ENCODE measurements at places on chromosomes 1 and 21.

DNA sequence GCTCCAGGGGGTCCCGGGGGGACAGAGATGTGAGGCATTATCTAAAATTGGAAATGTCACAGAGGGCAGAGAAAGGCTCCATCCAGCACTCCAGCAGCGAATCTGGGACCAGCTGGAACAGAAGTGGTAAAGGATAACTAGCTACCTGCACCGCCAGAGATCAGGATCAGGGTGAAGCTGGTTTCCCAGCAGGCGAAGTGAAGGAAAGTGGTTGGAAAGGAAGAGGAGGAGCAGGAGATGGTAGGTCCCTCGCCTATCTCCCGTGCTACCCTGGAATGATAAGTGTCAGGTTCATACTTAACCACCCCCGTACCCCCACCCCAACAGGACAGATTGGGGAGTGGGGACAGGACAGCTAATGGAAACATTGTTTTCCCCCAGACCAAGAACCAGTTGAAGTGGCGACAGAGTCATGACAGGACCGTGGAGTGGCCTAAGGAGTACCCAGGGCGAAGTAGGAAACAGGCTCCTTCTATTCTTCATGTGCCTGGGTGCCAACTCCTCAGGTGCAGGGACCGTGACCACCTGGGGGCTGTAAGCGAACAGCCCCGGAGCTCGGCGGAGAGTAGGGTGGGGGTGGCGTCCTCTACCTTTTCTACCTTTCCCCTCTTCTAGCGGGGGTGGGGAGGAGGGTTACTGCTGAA, 717 bp downstream of the B4GALT3 start:
- no peak for DNase-seq

- DNase-seq, result no peak
These were observed 55.9 kb downstream of the RHBG start for GRCh38 chr1:156424806-156425432.

DNA sequence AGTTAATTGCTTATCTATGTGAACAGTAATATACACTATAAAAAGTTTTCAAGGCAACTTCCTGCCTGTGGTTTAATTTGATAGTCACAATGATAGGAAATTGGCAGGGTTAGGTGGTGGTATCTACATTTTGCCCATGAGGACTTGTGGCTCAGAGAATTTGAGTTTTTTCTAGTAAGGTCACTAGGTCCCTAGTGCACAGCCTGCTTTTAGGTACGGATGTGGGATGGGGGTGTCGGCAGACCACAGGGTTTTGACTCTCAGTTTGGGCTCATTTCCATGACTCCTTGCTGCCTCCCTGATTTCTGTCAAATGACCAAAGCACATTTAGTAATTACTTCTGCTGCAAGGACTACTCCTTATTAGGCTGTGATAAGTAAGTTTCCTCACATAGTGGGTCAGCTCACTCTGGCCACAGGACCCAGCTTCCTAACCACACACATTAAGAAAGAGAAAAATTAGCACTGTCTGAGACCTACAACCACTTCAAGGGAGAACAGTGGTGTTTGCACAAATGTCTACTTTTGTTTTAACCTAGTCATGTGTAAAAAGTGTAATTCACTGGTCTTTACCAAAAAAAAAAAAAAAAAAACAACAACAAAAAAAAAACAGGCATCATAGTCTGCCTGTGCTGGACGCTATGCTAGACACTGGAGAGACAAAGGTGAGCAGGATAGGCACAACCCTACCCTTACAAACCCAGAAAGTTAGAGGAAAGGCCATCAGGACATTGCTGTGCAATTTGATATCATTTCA, 43.7 kb downstream of the MRPL39 start:
- DNase-seq, result no peak

DNA sequence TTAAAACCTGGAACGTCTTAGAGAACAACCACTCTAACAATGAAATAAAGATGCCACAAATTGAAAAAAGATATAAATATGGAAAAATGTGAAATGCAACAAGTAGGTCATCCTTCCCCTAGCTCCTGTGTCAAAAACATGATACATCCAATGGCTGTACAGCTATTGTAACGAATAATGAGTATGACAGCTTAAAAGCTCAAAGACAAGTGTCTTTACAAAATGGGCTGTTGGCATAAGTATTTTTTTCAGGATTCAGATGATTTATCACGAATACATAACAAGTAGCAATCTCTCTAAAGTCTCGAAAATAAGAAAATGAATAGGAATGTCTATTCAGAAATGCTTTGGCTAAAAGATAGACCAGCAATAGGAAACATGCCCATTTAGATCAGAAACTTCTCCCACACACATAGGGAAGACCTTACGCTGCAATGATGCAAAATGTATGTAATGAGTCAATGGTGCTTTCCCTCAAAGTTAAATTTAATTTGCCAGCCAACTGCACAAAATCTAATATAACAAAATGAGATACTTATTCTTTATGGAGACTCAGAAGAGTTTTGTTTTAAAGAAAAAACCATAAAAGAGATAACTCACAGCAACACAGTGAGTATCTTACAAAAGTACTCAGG, 8.3 kb downstream of the TGFBR3 start:
- no peak for DNase-seq

- DNase-seq, result no peak
These were observed 119.2 kb downstream of the GALNT2 start for GRCh38 chr1:230186003-230186863.

GRCh38 chr1:205284420-205285144, 37.0 kb downstream of the NUAK2 start:
- DNase-seq, result peak; percentile 93

DNA sequence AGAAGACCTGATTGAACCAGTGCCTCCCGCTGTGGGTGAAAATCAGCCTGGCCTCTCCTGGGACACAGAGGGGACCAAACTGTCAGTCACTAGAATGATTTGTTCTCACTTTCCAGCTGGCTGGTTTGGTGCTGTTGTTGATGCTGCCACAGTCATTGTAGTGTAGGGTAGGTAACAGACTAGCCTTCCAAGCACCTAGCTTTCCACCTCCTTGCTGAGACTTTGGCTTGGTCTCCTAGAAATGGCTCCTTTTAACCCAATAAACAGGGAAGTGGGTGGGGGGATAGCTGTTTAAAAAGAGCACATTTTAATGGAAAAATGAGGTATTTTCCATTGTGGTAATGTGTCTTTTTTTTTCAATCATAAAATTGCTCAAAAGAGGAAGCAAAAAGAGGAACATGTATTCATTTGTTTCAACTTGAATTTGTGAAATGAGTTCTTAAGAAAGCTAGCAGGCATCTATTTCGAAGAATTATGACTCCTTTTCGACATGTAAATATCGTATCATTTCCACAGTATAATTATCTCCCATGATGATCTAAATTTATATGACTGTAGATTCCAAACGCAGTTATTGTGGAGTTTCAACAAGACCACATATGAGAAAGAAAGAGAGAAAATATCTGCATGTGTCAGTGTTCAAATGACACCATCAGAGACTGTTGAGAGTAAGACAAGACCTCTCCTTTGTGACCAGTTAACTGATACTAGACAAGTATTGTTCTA, 190.1 kb downstream of the HLX start:
- DNase-seq, result no peak

DNA sequence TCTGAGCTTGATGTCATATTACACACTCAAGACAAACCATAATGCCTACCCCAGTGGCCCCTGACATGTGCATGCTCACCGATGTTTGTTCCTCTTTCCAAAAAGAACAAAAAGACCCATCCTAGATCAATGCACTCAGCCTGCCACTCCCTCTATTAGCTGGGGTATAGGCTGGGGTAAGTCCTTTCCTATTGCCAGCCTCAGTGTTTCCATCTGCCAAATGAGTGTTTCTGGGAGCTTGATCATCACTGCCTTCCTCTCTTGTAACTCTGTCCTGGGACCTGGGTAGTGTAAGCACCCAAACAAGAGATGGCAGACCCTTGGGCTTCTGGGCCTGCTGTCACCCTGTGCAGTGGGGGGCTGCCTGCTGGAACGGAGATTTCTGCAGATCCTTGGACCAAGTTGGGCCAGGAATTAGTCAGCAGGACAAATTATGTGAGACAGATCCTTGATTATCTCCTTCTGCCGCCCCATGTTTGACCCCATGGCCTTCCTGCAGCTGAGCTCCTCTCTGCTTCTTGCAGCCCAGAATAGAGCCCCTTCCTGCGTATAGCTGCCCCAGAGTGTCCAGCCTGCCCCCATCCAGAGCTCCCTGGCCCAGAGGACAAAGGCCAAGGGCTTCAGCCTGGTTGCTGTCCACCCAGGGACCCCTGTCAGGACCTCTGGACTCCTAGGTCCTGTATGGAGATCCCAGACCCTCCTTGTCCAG, 31.5 kb upstream of the LRP8 start:
- DNase-seq, result no peak

- DNase-seq, result no peak
These were observed 123.6 kb upstream of the C1orf174 start for GRCh38 chr1:4023678-4024077.

GRCh38 chr1:179043266-179043665, 17.6 kb downstream of the FAM20B start:
- DNase-seq, result no peak

DNA sequence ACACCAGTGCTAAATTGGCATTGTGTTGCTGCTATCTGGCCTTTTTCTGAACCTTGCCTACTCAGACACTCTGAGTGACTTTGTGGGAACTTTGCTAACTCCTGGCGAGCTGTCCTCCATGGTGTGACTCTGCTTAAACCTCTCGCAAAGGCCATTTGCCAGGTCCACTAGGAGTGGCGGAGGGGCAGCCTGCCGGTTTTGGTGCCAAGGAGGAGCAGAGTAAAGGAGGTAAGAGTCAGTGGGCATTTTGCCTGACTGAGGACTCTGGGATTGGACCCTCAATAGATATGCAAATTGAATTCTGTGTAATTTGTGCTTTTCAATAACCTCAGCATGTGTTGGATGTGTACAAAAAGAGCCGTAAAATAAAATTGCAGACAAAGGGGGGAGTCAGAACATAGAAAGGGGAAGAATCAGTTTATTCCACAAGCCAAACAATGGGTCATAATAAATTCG, 386.6 kb upstream of the NFIA start:
- DNase-seq, result no peak

DNA sequence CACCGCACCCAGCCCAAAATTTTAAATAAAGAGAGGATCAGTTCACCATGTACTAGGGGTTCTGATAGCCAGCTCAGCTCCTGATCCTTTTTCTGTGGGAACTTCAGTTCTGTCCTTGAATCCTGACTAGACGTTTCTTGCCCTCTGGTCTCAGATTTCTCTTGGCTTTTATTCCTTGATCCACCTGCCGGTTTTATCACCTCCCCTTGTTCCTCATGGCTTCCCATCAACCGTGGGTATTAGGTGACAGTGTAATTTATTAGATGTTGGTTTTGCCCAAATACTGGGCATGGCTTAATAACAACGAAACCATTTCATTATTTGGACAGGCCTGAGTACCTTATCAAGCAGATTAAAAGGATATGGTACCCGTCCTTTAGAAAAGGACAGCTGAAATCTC, 22.5 kb downstream of the SLC45A1 start:
- DNase-seq, result no peak

- DNase-seq, result no peak
These were observed 26.1 kb downstream of the PCAT6 start for GRCh38 chr1:202836623-202837403.

DNA sequence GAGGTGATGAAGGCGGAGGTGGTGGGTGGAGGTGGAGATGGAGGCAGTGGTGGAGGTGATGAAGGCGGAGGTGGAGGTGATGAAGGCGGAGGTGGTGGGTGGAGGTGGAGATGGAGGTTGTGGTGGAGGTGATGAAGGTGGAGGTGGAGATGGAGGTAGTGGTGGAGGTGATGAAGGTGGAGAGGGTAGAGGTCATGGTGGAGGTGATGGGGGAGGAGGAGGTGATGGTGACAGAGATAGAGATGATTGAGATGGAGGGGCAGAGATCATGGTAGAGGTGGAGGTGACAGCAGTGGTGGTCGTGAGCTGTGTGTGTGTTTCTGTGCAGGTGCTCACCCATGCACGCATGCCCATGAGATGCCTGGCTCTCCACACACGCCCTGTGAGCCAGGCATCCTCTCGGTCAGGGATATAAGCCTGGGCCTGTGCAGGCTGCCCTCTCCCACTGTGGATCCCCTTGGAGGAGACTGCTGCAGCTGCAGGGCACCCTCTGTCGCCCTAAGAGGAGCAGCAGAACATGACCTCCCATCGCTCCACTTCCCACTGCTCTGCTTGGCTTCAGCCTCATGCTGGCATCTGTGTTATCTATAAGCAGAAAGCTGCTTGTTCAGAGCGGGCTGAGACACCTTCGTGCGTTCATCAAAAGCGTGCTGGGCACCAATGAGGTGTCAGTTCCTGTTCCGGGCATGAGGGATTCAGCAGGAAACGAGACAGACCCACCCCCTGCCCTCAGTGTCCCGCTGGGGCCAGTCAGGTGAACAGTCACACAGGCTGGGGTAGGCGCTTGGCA, 20.5 kb upstream of the NPHP4 start:
- no peak for DNase-seq

- DNase-seq, result no peak
These were observed 96.1 kb downstream of the IER5 start for GRCh38 chr1:181184621-181185020.

DNA sequence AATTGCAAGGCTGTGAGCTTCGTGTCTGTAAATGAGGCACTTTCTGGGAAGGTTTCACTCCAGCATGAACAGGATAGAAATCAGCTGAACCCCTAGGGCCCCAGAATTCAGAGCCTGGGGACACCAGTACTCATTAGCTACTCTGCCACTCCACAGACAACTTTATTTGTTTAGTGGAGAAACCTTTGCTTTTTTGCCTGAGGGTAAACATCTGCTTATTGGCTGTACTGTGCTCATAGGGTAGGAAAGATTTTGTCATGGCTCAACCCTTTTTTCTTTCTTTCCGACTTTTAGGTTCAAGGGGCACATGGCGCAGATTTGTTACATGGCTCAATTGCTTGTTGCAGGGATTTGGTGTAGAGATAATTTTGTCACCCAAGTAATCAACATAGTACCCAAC, 138.4 kb upstream of the BACE2 start:
- DNase-seq, result no peak

DNA sequence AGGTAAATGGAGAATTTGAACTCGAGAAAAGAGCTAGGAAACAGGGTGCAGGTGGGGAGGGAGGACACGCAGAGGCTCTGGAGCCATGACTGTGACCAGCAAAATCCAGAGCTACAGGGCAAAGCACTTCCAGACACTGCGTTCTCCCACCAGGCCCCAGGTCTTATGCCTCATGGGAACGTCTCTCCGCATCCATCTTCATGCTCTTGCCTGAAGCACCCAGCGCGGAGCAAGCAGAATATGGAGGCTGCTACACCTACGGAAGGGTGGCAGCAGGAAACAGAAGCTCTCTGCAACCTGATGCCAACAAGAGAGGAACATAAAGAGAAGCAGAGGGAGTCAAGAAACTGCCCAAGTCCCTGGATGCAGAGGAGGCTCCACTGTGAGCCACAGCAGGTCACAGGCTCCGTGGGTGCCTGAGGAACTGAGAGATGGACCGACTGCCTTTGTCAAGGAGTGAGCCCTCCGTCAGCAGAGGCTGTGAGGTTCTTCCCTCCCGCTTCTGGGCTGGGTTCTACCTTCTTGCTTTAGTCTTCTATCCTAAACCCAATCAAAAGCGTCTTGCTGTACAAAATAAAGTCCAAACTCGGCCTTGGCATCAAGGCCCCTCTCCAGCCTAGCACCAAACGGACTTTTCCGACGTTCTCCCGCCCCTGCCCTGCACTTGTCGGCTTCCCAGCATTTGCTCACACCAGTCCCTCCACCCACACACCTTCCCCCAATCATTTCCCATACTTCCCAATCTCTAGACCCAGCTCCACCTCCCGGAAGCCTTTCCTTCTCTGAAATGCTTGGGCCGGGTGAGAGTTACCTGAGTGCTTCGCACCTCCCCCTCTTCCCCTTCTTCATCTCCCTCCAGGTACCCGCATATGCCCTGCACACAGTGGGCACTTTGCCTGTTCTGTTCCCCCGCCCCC, 930 bp downstream of the DHCR24 start:
- DNase-seq, result no peak
